ENCODE measurements at places on chromosomes 5 and 9. TPM values are rescaled to one million over a fixed set of nuclear protein-coding genes. Genes with fewer than 3 reads are reported as not detected.

MAMDC2 gene
- 0.60 TPM for total RNA-seq

SEMA5A gene
- total RNA-seq: 4.3 TPM

SPATA31E1 gene
- total RNA-seq: not detected

CDH6 gene
- 132 TPM for total RNA-seq

SH3TC2 gene
- 1.4 TPM for total RNA-seq

SNCAIP gene
- 13.7 TPM for total RNA-seq

C9orf153 gene
- total RNA-seq: 0.69 TPM

ADAMTSL1 gene
- total RNA-seq: 2.1 TPM

TTC1 gene
- 46.3 TPM for total RNA-seq

GZMA gene
- not detected for total RNA-seq

Measured in progenitor cell of endocrine pancreas (in vitro differentiated cells).